Sciatic nerve (tissue), 2 donors: ENCODE measurements at places on chromosomes 7 and 10.

DNA sequence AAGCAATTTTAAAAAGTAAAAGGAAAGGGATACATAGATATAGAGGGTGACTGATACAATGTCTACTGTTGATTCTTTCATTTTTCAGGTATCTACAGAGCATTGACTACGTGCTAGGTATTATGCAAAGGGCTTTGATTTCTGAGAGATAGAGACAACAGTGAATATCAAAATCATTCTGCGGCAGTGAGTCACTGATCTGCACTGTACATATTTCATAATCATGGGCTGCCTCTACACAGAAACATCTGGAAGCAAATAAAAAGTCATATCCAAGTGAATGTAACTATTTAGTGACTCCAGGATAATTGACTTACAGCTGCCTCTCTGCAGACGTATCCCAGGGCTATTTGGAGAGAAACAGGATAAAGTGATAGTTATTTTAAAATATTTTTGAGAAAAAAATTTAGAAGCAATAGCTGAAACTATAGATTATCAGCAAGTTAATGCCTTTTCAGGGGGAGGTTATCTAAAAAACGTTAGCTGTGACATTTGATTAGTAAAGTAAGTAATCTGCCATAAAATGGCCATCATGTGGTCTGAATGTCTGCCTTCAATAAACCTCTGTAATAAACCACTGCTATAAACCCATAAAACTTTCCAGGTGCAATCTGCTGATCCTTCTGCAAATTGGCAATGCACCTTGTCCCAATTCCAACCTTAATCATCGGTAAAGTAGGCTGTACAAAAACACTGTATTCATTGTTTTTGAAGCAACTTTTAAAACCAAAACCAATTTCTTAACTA is 43.7 kb downstream of the CPXM2 start:
- no peak for DNase-seq

- no peak for DNase-seq
Measured at GRCh38 chr10:128528781-128529180, 402.6 kb upstream of the MKI67 start.

GRCh38 chr10:59577984-59578383 is 131.7 kb downstream of the SLC16A9 start:
- DNase-seq, result no peak

GRCh38 chr10:71893920-71894319 is 42.9 kb upstream of the PSAP start:
- DNase-seq, result no peak

GRCh38 chr10:130396044-130396443 is 259.9 kb downstream of the GLRX3 start:
- DNase-seq, result no peak

- DNase-seq, result no peak
Measured at GRCh38 chr7:5636914-5637313, 144.5 kb downstream of the RNF216 start.

- no peak for DNase-seq
Measured at GRCh38 chr10:36051500-36051991, 409.4 kb upstream of the FZD8 start.

DNA sequence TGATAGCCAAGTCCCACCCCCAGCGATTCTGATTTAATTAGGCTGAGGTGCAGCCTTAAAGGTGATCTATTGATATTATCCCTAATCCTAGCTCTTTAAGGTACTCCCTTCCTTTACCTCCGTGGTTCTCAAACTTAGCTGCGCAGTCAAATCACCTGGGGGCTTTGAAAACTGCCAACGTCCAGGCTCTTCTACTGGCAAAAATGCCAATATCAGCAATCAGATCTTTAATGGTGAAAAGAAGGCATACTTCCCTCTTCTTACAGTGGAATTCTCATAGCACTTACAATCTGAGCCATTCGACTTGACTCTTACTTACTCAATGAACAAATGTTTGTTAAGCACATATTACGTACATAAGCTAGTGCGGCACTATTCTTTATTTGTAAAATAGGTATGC is 704 bp upstream of the SLC35B4 start:
- DNase-seq, result no peak

- DNase-seq, result no peak
Measured at GRCh38 chr10:100751211-100751933, 6.0 kb downstream of the PAX2 start.

- DNase-seq, result no peak
Measured at GRCh38 chr7:104225451-104225850, 17.6 kb upstream of the ORC5 start.

DNA sequence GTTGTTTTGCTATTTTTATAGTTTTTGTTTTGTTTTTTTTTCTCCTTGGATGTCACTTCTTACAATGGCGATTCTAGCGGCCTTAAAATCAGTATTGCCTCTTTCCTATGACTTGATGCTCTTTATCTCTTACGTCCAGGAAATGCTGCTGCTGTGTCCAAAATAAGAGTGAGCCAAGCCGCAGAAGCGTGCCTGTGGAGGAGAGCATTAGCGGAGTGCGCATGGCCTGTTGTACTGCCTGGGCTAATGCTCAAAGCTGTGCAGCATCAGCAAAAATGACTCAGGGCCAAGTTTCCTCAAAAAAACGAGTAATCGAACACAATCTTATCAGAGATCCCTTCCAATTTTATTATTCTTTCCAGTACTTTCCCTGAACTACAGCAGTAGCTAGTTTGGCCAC is 18.5 kb upstream of the GAD2 start:
- DNase-seq, result no peak

DNA sequence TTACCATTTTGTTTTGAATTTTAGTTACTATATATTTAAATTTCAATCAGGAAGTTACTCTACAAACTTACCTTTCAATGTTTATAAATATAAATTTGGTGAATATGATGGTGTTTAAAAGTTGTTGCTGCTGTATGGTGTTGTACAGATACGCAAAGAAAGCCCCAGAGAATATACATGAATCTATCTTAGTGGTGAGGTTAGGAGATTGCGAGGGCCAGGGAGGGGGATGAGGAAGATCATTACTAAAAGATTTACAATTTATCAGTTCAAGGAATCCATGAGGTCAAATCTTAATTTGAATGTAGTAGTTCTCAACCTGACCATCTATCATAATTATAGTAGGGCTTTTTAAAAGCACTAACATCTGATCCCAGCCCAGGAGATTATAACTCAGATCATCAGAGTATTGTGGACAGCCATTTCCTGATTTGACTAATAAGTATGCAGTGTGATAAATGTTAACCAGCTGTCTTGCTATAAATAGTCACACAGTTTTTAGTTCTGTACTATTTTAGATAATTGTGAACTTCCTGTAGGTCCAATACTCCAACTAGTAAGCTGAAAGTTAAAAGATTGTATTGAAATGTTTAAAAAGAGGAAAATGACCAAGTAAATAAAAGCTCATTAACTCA is 23.6 kb downstream of the FAM3C start:
- no peak for DNase-seq

GRCh38 chr7:157577061-157577460 is 240.3 kb downstream of the DNAJB6 start:
- no peak for DNase-seq

DNA sequence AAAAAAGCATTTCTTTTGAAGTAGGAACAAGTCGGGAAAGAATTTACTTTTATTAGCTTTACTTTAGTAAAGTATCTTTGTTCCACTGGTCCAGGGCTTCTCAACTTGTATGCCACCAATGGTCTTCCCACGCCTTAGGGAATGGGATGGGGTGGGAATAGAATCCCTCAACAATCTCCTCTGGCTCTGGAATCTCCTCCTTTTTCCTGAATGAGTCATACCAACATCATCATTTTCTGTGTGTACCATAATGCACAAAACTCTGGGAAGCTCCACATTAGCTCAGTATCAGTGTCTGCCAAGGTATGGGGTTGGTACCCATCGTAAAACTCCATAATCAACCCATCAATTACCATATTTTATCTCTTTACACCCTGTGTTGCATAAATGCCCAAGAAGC is 159.4 kb upstream of the BMPER start:
- DNase-seq, result no peak

- no peak for DNase-seq
Measured at GRCh38 chr7:27652518-27652917, 10.2 kb downstream of the HIBADH start.

DNA sequence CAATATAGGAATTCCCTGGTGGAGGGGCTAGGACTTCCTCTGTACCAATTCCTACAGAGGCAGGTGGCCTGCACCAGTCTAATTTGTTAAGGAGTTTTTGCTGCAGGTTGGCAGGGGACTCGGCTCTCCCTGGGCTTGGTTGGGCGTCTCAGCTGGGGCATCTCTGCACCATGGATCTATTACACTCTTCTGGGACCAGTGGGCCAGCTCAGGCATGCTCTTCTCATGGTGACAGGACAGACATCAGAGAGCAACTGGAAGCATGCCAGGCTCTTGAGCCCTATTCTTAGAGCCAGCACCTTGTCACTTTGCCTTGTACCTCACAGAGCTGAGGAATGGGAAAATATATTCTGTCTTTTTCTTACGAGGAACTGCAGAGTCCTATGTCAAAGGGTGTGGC is 74.6 kb downstream of the SH2D4B start:
- no peak for DNase-seq

DNA sequence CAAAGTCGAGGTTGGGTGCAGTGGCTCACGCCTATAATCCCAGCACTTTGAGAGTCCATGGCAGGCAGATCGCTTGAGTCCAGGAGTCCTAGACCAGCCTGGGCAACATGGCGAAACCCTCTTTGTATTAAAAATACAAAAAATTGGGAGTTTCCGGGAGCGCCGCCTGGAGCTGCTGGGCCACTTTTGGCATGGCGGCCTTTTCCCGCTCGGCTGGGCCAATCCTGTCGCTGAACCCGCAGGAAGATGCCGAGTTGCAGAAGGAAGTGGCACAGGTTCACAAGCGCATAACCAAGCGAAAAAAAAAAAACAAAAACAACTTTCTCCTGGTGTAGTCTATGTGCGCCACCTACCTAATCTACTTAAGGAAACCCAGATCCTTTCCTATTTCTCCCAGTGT is 30.9 kb upstream of the MTPAP start:
- no peak for DNase-seq

GRCh38 chr10:21689881-21690280 is 155.8 kb downstream of the MLLT10 start:
- DNase-seq, result no peak

- no peak for DNase-seq
Measured at GRCh38 chr7:130901209-130901783, 167.3 kb upstream of the KLF14 start.

DNA sequence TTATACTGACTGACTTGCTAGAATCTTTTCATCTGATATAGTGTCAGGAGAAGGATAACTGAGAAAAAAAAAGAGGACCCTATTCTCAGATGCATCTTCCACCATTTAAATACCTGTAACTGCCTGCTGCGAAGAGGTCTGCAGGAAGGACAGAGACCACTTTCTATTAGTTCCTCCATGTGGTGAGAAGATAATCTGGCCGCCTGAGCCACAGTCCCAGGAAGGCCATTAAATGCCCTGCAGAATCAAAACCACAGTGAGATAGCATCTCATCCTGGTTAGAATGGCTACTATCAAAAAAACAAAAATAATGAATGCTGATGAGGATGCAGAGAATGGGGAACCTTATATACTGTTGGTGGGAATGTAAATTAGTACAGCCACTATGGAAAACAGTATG is 19.9 kb upstream of the IFIT1B start:
- no peak for DNase-seq

GRCh38 chr7:35722054-35722849 is 27.3 kb upstream of the HERPUD2 start:
- DNase-seq, result no peak

DNA sequence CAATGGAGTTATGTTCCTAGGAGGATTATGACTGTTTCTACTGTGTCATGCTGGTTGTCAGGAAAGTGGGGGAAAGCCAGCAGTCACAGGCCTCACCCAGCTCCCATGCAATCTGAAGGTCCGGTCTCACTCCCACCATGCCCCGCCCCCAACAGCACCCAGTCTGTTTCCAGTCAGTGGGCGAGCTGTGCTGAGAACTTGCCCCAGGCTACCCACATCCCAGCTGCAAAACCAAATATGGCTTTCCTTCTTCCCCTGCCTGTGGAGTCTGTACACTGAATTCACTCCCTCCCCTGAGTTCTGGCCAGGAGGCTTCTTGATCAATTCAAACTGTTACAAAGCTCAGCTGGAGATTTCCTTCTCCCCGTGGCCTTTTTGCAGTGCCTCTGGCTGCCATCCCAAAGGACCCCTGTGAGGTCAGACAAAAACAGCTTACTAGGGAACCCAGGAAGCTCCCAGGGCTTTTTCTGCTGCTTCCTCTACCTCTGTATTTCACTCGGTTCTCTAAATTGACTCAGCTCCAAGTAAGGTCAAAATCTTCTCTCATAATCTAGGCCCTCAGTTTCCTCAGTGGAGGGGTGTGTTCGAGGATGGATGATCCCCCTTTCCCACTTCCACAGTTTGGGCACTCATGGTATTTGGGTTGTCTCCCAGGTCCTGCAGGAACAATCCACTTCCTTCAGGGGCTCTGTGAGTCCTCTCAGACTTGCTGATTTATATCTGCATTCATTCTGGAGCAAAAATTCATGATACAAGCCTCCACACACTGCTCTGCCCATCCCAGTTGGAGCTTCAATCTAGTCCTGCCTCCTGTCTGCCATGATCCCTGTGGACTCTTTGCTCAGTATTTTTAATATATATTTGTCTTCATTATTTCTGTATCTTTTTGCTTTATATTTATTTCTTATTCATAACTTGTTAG is 205.5 kb downstream of the SEMA3D start:
- no peak for DNase-seq

- DNase-seq, result no peak
Measured at GRCh38 chr10:14382022-14382421, 51.3 kb upstream of the FRMD4A start.

DNA sequence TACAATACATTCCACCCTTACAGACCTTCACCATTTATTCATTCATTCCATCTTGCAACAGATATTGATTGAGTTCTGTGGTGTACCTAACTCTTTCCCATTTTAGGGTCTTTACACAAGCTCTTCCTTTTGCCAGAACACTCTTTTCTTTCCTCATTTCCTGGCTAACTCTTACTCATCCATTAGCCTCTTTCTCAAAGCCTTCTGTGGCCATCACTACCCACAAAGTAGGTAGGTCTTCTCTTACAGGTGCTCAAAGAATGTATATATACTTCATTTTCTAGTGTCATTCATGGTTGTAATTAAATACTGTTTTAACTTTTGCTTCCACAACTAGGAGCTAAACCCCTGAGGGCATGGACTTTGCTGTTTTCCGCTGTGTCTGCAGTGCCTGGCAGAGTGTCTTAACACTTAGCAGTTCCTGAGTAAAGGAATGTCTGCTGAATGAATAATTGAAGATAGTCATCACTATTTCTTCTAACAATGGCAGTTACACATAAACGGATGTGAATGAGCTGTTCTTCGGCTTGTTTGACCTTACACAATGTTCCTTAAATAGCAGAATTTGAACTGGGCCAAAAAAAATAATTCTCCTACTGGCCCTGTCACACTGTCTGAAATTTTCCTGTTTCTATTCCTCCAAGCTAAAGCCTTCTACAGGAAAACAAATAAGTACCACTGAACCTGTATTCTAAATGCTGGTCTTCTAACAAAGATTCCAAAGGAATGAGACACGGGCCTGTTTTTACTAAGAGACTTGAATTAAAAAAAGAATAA is 15.1 kb downstream of the BCAP29 start:
- no peak for DNase-seq

GRCh38 chr10:116465546-116465945 is 37.9 kb downstream of the PNLIPRP3 start:
- DNase-seq, result no peak

GRCh38 chr10:114770009-114770408 is 51.6 kb upstream of the FHIP2A start:
- DNase-seq, result no peak
